ENCODE measurements at places on chromosomes 6 and 20. TPM values are rescaled to one million over a fixed set of nuclear protein-coding genes. Genes with fewer than 3 reads are reported as not detected.

ARFGEF3 gene
- 1.5 TPM for total RNA-seq

MEP1A gene
- not detected for total RNA-seq

CDH4 gene
- not detected for total RNA-seq

- H3K27me3 ChIP-seq = no peaks in the 10 kb centered on the region
- peak overlapping the region; percentile 96 for H3K27ac ChIP-seq
- peaks cover 8% of the 10 kb centered on the region for H3K36me3 ChIP-seq
These were observed 717 bp upstream of the ASF1A start for GRCh38 chr6:118893064-118893806.

DNA sequence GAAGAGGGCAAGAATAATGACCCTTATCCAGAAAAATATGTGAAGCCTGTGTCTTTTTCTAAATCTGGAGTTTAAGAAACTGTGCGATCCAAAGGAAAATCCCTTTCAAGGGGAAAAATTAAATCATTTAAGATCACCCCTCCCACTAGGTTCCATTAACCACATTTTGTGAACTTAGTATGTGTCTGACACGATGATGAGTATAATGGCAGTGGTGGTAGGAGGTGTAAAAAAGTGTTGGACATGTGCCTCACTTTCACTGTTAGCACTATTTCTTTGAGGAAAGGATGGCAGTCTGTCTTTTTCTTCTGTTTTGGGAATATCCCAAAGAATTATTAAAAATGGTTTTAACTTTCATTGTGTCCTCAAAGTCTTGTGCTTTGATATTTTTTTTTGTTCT, 392.3 kb upstream of the CITED2 start:
- no peak for DNase-seq
- peak overlapping the region; percentile 86 for H3K27ac ChIP-seq
- peaks cover 43% of the 10 kb centered on the region for H3K4me1 ChIP-seq
- H3K4me3 ChIP-seq = no peak overlapping the region
- no peaks in the 10 kb centered on the region for H3K27me3 ChIP-seq

DNA sequence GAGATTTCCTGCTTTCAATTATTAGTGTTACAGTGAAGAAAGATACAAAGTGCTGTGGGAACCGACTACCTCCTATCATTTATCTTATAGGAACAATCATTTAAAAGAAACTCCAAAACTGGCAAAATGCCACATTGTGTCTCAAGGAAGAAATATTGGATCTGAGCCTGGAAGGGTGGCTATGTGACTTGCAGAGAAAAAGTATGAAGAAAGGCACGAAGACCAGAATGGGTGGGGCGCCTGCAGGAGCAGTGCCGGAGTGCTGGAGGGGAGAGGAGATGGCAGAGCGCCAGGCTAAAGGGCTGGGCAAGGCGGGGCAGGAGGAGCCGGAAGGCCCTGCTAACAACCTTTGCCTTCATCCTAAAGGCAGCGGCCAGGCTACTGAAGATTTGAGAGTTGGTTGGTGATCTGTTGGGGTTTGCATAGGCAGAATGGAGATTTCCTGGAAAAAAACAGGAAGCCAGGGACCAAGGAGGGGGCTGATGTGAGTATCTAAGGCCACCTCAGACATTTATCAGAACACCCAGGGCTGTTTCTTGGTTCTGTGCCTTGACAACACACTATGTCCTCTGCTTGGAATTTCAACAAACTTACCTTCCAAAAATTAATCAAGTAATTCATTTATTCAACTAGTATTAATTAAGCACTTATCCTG, 125.6 kb downstream of the MAFB start:
- no peaks in the 10 kb centered on the region for H3K27me3 ChIP-seq
- H3K4me3 ChIP-seq = no peak overlapping the region
- no peaks in the 10 kb centered on the region for H3K4me1 ChIP-seq

- DNase-seq = no peak
- peaks cover 7% of the 10 kb centered on the region for H3K27me3 ChIP-seq
- H3K27ac ChIP-seq = no peak overlapping the region
- no peaks in the 10 kb centered on the region for H3K4me1 ChIP-seq
- H3K36me3 ChIP-seq = no peaks in the 10 kb centered on the region
These were observed 49.7 kb upstream of the TGM3 start for GRCh38 chr20:2246069-2246491.

DNA sequence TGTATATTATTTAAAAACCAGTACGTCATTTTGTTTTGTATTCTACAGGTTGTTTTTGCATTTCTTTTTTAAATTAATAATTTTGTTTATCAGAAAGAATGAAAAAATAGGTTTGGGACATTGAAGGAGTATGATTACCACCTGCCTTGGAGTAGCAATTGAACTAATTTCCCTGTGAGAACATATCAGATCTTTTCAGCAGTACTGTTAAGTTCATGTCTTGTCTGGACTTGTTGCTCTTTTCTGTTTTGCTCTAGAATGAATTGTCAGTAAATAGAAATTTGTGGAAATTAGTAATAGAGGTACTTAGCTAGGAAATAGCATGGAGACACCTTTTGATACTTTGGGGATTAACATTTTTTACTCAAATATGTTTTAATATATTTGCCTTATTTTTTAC, 24.3 kb downstream of the HSF2 start:
- DNase-seq = no peak
- H3K27ac ChIP-seq = no peak overlapping the region
- H3K4me1 ChIP-seq = no peaks in the 10 kb centered on the region

- no peaks in the 10 kb centered on the region for H3K27me3 ChIP-seq
- no peaks in the 10 kb centered on the region for H3K36me3 ChIP-seq
- no peak overlapping the region for H3K27ac ChIP-seq
- H3K4me3 ChIP-seq = no peak overlapping the region
These were observed 4.2 kb upstream of the NCR3 start for GRCh38 chr6:31597006-31597405.

DNA sequence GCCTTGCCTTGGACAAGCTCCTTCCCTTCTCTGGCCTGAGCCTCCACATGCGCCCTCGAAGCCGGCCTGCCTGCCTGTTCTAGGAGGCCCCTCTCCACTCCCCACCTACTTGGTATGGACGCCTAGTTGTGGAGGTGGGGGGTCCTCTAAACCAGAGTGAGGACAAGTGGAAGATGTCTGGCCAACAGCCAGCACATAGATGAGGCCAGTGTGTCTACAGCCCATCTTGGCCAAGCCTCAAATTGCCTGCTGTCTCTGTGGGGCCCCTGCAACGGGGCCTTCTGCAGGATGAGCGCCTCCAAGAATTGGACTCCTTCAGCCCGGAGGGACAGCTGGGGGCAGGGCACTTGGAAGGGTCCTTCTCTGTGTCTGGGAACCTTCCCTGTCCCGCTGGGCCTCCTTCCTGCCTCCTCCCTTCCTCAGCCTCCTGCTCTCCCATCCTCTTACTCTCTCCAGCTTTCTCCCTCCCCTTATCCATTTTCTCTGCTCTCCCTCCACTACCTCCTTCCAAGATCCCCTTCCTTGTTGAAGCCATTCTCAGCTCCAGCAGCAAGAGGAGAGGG, 1.6 kb downstream of the MDFI start:
- H3K36me3 ChIP-seq = peaks cover 3% of the 10 kb centered on the region
- no peak overlapping the region for H3K27ac ChIP-seq
- H3K4me3 ChIP-seq = no peak overlapping the region
- no peaks in the 10 kb centered on the region for H3K27me3 ChIP-seq
- H3K4me1 ChIP-seq = no peaks in the 10 kb centered on the region

- no peak overlapping the region for H3K4me3 ChIP-seq
- H3K36me3 ChIP-seq = no peaks in the 10 kb centered on the region
- no peaks in the 10 kb centered on the region for H3K4me1 ChIP-seq
- no peak overlapping the region for H3K27ac ChIP-seq
- H3K27me3 ChIP-seq = no peaks in the 10 kb centered on the region
These were observed 222.6 kb downstream of the C6orf118 start for GRCh38 chr6:165086814-165087213.

DNA sequence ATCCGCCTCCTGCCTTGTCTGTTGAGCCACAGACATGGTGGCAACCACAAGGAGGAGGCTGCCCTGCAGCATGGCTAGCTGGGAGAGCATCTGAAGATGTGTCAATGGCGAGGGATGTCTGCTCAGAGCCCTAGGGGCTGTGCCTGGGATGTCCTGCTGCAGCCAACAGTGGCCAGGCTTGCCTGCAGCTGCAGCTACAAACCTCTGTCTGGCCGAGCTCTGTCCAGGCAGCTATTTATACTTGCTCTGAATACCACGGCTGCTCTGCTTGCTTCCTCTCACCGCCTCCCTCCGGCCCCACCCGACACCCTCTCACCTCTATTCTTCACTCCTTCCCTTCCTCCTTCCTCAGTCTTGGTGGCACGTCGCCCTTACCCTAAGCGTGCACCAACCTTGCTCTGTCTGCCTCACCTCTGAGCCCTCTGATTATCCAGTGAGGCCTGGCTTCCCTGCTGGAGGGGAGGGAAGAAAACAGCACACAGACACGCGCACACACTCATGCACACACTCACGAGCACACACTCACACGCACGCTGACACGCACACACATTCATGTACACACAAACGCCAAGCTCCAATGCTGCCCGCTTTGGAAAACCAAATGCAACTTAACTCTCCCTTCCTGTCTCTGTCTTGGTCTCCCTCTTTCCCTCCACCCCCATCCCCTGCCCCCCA, at the start of gene ANGPT4:
Gene ANGPT4, minus strand, starts transcription at position 210 of the 675 bp plus-strand sequence. Its CDS starts 120 bp downstream, at position 90.
- H3K27ac ChIP-seq = no peak within 1 kb of the TSS
- H3K27me3 ChIP-seq = no peaks in the 10 kb centered on the region
- DNase-seq = no peak
- no peak within 1 kb of the TSS for H3K4me3 ChIP-seq
